Esophagus squamous epithelium (tissue), 5 donors: ENCODE measurements at places on chromosomes 6 and 20.

- no peak for DNase-seq
Observed at GRCh38 chr20:7199861-7200260, 432.4 kb downstream of the BMP2 start.

DNA sequence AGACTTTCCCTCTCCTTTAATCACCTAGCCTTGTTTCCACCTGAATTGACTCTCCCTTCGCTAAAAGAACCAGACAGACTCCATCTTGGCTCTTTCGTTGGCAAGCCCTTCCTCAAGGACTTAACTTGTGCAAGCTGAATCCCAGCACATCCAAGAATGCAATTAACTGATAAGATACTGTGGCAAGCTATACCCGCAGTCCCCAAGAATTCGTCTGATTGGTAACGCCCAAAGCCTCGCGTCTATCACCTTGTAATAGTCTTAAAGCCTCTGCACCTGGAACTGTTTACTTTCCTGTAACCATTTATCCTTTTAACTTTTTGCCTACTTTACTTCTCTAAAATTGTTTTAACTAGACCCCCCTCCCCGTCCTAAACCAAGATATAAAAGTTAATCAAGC is 15.6 kb upstream of the MYCT1 start:
- no peak for DNase-seq

DNA sequence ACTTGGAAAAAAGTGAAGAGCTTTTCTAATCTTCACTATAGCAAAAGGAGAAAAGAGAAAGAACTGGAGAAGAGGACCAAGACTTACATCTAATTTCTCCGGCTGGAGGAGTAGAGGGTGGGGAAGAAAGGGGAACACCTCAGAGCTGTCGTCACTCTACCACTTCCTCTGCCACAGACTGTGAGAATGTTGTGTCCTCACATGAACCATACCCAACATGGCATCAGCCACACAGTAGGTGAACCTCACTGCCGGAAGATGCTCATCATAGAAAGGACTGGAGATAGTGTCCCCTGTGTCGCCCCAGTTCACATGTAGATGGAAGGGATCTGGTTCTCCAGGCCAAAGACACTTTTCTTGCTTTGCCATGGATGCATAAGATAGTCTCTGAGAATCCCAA is 604.4 kb upstream of the NOX3 start:
- DNase-seq: no peak

- DNase-seq: no peak
Observed at GRCh38 chr20:4897600-4897999, 103.7 kb downstream of the SLC23A2 start.

DNA sequence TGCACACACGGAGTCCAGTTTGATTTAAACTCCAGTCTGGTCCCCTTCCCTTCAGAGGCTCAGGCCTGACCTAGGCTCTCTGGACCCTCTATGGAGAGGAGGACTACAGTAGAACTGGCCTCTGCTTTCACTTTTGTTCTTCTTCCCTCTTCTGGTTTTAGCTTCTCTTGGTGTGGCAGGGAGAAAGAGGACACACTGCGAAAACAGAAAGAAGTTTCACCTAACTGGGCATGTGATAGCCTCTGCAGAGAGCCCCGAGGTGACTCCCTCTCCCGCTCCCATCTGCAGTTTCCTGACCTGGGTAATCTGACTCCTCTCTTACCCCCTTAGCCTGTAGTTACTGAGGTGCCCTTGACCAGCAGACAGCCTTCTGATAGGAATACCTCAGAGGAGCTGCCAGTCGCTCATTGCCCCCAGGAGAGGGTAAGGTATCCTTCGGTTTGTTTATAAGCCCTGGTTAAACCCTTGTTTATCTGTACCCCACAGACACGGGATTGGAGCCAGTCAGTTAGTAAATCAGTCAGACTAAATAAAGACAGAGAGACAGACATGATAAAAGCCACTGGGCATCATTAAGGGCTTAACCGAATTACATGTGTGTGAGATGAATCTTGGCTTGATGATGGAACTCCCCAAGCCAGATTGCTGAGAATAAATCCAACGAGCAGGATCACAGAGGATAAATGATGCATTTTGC is 12.0 kb upstream of the DTNBP1 start:
- no peak for DNase-seq

- DNase-seq: no peak
Observed at GRCh38 chr6:31949926-31950548, 4.1 kb downstream of the CFB start.

GRCh38 chr20:57003012-57003411 is 263.4 kb downstream of the BMP7 start:
- DNase-seq: no peak

- no peak for DNase-seq
Observed at GRCh38 chr6:126475449-126475848, 135.5 kb downstream of the CENPW start.

DNA sequence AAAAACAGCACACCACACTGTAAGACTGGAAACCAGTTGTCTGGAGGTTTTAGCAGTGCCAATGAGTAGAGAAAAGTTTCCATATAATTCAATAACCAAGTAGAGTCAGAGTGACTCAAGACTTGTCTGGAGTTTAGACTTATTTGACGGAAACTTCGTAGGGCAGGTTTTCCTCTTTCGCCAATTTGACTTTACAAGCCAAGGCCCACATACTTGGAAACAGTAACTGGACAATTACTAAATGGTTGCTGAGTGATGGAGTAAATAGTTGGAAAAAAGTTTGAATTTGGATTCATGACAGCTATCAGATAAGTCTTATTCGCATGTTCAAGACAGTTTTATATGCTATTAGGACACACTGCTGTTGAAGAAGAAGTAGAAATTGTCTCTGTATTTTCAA is 48.1 kb upstream of the CTAGE9 start:
- no peak for DNase-seq

DNA sequence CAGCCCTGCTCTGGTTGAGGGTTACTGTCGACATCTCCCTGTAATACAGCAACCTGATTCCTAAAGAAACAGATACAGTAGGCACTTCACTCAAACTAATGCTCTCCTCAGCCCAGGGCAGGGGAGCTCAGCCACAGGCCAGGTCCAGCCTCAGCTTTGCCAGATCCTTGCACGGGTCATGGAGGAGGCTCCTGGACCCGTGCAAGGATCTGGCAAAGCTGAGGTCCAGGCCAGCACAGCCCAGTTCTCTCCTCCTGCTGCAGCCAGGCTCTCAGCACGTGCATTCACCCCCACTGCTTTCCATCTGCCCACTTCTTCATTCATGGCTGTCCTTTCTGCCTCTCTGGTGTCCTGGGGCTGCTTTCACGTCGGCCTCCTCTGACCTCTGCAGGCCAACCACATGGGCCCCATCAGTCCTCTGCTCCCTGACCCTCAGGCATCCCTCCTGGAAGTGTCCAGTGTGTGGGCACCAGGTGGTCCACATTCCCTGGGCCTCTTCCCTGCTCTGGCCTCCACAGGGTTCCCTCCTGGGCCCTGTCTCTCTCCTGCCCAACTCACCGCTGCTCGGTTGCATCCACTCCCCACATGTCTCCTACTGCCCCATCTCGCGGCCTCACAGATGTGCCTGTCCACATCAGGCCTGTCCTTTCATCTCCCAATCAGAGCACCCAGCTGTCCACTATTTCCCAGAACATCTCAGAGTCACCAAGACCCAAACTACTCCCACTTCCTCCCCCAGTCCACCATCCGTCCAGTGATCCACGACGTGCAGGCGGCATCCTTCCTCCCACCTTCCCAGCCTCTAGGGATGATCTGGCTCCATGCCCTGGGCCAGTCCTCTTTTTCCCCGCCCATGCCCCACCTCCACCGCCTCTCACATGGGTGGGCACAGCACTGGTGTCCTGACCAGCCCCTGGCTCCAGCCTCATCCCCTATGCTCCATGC is 11.8 kb upstream of the CD93 start:
- DNase-seq: no peak

GRCh38 chr6:67766057-67766456 is 869.0 kb upstream of the ADGRB3 start:
- DNase-seq: no peak

GRCh38 chr6:63804381-63804956 is 168.9 kb downstream of the PHF3 start:
- no peak for DNase-seq

DNA sequence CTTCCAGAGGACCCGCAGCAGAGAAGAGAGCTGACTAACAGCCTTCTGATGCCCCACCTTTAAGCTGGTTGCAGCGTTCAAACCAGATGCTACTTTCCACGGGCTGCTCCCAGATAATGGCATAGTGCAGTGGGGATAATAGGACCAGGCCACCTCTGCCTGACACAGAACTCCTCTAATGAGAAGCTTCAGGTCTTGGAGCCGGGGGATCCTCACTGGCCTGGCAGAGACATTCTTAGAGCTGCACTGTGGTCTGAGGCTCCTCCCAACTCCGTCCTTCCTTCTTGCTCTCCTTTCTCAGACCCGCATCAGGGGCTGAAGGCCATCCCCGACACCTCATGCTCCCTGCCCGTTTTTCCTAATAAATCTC is 206.6 kb upstream of the MARCKS start:
- DNase-seq: no peak

GRCh38 chr6:89612121-89612520 is 26.4 kb downstream of the LYRM2 start:
- no peak for DNase-seq

DNA sequence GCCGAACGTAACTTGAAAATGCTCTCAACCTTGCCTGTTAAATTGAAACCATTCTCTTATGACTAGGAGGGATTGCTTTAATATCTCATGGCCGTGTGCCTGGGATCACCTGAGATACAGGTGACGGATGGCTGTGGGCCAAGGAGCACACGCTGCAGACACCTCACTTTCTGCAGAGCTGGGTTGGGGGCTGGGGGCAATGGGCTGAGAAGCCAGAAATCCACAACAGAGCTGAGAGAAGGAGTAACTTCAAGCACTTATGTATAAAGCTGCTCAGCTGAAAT is 170.9 kb downstream of the DTNBP1 start:
- DNase-seq: no peak

GRCh38 chr20:45405571-45406259 is 2.4 kb upstream of the DBNDD2 start:
- no peak for DNase-seq

- no peak for DNase-seq
Observed at GRCh38 chr6:137883400-137884148, 16.5 kb downstream of the TNFAIP3 start.

GRCh38 chr6:111921103-111921502 is 47.9 kb upstream of the FYN start:
- no peak for DNase-seq

DNA sequence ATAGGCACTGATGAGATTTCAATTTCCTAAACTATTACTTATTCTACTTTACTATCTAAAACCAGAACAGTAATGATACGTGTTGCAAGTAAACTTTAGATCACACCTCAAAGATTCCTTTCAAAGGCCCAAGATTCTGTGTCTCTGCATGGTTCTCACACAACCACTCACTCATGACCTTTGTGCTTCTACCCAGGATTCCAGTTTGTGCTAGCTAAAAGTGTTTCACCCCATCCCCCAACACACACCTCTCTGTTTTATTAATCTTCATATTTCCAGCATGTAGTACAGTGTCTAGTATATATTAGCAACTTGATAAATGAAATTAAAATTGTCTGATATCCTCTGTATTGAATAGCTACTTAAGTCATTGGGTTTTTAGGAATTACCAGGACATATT is 8.8 kb upstream of the SH3BGRL2 start:
- DNase-seq: no peak

DNA sequence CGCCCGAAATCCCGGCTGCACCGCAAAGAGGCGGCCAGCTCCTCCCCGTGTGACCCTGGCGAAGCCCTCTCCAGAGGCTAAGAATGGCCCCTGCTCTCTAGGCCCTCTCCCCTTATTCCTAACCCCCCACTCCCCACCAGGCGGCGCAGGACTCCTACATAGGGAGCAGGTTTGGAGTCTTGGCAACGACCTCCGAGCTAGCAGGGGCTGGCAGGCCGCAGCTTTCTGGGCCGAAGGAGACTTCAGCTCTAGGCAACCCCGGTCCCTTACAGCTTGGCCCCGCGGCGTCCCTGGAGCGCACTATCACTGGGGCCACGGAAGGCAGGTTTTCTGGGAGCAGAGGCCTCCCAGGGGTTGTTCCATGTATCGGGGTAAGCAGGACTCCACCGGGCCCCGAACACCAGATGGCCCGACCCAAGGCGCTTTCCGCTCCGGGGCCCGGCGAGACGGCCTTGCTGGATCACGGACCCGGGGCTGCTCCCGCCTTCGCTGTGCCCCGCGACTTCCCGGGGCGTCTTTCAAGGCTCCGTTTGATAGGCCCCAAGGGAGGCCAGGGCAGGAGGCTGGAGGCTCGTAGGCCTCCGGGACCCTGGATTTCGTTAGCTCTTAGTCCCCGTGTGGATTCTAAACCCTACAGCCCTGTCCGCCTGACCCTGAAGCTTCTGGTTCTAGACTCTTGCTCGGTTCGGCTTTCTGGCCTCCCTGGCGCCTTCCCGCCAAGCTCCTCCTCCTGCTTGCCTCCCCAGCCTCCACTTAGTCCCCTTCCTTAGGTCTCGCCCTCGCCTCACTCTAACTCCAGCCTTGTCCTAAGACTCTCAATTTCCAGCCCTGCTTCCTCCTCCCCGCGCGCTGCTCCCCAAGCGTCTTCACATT is 1.9 kb downstream of the SLC32A1 start:
- DNase-seq: no peak

DNA sequence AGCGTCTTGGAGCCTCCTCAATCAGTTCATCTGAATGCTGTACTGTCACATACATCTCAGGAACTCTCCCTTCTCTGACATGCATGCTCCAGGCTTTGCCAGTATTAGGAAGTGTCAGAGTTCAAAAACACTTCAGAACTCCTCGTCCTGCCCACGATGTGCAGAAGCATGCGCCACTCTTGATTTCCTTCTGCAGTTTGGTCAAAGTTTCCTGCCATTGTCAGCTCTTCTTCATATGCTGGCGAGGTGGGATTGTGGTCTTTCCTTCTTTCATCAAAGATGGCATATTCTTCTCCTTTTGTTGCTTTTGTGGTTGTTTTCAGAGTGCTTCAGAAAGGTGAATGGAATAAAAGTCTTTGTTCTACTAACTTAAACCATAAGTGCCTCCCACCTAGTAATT is 21.0 kb downstream of the SLC13A3 start:
- DNase-seq: no peak
